ENCODE measurements at places on chromosomes 2 and 18.

DNA sequence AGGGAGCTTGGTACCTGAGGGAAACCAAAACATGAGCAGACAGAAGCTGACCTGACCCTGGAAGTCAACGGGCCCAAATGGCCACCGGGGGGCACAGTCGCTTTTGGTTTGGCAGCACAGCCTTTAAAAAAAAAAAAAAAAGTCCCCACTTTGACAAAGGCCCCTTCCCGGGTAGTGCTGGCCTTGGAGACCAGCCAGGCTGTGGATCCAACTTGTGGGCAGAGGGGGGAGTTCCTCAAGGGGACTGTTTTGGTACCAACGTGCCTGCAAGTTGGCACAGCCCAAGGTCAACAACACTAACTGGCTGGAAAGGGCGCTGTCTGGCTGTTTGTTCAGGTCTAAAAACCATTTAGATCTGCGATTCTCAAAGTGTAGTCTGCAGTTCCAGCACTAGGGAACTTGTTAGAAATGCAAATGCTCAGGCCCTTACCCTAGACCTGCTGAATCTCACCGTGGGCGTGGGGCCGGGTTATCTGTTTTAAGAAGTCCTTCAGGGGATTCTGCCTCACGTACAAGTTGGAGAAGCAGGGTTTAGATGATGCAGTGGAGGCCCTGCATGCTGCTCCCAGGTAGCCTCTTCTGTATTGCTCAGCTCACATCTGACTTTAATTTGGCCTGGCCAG lies 83.0 kb downstream of the LPIN1 start:
- DNase-seq, result peak; percentile 77

DNA sequence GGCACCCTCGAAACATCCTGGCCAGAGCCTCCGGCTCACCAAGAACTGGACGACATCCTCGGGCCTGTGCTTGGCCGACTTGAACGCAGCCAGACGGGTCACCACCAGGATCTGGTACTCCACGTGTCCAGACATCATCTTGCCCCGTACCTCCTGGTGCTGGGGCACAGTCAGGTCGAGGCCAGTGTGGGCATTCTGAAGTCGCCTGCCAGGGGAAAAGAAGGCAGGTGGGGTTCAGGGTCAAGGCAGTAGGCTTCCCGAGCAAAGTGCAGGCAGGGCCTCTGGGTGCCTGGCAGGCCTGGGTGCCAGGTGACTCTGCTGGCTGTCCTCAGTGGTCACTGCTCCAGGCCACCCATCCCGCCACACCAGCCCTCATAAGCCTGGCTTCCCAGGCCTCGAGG lies 5.6 kb downstream of the HS1BP3 start:
- no peak for DNase-seq

DNA sequence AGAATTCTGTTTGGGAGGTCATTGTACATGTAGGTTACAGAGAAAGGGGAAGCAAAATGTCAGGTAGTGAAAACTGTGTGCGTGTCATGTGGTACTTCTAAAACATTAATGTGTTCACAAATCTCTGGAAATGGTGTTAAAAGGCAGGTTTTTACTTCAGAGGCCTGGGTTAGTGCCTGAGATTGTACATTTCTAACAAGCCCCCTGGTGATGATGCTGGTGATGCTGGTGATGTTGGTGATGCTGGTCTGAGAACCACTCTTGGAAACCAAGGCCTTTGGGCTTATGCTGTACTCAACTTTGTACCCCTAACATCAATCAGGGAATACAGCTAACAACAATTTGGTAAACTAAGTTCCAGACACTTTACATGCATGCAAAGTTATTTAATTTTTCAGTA lies 187.1 kb downstream of the SCG2 start:
- no peak for DNase-seq

DNA sequence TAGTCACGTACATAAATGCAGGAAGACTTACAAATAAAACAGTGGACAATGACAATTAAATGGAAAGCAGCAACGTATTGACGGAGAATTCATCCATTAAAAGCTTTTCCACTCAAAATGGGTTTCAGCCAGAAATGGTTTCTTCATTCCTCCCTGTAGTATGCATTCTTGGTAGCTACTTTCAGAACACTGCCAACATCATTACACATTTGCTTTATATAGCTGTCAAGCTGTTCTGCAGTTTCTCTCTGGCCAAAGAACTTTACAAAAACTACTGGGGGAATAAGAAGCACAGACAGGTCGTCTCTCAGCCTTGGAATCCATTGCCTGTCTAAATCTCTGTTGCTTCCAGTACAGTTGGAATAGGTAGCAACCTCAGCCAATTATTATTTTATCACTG lies 84.1 kb upstream of the NCKAP5 start:
- DNase-seq, result no peak

- no peak for DNase-seq
These were observed 155.2 kb downstream of the PXDN start for GRCh38 chr2:1588978-1589621.

GRCh38 chr2:155162494-155162893 lies 464.0 kb downstream of the KCNJ3 start:
- DNase-seq, result no peak

DNA sequence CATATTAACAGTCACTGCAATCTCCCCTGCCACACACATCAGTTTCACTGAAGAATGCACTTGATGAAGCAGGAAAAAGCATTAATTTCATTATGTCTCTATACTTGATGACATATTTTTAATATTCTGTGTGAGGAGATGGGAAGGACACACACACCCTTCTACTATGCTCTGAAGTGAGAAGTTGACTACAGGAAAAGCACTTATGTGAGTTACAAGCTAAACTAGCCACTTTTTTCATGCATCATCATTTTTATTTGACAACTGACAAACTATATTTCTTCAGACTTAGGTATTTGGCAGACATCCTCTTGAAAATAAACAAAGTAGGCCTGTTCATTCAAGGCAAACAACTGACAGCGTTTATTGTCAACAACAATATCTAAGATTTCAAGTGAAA lies 150.4 kb upstream of the ID2 start:
- no peak for DNase-seq

- DNase-seq, result peak; percentile 88
These were observed 99.1 kb downstream of the SH3BP4 start for GRCh38 chr2:235050980-235051351.

DNA sequence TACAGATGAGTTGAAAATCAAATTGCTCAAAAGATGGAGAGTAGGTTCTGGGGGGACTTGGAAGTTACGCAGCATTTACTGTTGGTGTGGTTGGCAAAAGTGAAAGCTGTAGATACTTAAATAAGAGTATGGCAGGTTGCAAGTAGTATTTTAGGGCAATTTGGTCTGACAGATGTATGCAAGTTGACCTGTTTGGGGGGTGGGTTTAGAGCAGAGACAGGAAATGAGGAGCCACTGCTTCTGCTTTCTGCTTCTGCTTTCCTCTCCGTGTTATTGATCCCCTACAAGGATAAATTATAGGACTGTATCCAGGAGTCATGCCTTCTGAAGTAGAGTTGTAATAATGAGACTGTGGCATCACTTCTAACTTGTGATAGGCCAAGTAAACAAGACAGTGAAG lies 71.2 kb downstream of the EPAS1 start:
- peak; percentile 92 for DNase-seq

- no peak for DNase-seq
These were observed 89.8 kb downstream of the PKP4 start for GRCh38 chr2:158546412-158547144.

- peak; percentile 9 for DNase-seq
These were observed 222.1 kb downstream of the MTX2 start for GRCh38 chr2:176491172-176491904.

DNA sequence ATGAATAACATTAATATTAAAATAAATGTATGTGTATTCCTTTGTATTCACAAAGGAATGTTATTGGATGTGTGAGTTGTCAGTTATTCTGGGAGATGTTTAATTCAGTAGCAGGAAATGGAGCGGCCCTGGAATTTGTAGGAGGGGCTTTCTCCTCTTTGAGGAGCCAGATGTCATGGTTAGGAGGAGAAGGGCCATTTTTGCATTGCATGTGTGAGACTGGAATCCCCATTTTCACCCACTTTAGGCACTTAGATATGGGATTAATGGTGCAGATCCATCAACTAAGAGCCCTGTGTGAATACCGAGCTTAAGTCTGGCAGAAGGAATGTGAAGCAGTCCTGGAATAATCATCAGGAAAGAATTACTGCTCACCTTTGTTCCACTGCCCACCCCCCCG lies 439.2 kb downstream of the PARD3B start:
- no peak for DNase-seq

- DNase-seq, result no peak
These were observed 864 bp upstream of the XPO1 start for GRCh38 chr2:61538920-61539520.

DNA sequence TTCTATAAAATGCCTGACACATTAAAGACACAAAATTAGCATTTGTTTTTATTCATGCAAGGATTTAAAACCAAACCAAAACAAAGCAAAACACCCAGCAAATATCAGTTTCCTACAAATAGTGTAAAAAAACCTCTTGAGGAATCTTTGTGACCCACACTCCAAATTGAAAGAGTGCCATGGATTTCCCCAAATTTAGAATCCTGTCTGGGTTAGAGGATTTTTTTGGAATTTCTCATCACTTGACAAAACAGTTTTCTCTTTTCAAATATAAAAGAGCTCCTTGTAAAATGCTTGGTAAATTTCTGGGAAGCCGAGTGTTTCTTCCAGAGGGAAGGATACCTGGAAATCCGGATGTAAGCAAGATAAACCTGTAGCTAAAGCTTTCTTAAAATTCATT lies 1.7 kb upstream of the FN1 start:
- DNase-seq, result no peak

DNA sequence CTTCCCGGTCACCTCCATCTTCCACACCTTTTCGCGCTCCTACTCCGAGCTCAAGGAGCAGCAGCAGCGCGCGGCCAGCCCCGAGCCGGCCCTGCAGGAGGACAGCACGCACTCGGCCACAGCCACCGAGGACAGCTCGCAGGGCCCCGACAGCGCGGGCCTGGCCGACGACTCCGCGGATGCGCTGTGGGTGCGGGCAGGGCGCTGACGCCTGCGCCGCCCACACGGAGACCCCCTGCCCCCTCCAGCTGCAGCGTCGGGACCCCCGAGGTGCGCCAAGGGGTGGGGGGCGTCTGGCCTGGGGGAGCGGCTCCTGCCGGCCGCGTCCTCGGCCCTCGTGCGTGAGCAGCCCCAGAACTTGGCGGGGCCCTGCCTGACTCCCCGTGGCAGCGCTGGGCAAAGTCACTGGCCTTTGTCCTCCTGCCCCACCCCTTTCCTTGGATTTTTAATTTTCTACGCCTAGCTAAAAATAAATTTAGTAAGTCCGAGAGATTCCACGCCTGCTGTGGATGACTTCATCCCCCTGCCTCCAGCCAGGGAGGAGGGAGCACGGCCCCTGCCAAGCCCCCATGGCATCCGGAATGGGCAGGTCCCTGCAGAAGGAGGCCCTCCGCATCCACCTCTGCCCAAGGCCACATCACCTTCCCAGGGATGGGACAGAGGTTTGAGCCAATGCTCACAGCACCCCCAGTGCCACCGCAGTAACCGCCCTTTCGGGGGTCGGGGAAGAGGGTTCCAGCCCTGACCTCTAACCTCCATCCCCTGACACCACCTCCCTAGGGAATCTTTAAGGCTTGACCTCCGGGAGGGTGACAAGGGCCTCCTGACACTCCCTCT lies 51.6 kb downstream of the SLC66A2 start:
- no peak for DNase-seq

DNA sequence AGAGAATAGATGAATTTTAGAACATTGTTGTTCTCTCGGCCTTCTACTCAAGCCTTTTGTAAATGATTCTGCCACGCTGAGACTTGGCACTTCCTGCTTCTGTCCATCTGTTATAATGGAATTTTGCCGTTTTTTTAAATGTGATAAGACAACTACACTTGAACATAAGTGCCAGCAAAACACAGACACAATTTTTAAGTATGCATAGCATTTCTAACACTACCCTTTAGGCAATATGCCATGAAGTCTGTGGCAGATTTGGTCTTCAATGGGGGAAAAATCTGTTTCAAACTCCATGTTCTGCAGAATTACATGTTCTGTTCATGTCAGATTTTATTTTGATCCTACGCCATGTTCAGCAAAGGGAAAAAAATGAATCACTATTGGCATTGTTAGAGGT lies 1170.7 kb upstream of the SLC39A10 start:
- DNase-seq, result no peak

- DNase-seq, result peak; percentile 77
These were observed 126.7 kb downstream of the BCL2 start for GRCh38 chr18:63192885-63193349.

- DNase-seq, result peak; percentile 70
These were observed at the start of gene TGIF1 for GRCh38 chr18:3450012-3450798. Gene TGIF1, plus strand, starts transcription at chr18:3450172. Its CDS starts 318 bp downstream, at chr18:3450490.

DNA sequence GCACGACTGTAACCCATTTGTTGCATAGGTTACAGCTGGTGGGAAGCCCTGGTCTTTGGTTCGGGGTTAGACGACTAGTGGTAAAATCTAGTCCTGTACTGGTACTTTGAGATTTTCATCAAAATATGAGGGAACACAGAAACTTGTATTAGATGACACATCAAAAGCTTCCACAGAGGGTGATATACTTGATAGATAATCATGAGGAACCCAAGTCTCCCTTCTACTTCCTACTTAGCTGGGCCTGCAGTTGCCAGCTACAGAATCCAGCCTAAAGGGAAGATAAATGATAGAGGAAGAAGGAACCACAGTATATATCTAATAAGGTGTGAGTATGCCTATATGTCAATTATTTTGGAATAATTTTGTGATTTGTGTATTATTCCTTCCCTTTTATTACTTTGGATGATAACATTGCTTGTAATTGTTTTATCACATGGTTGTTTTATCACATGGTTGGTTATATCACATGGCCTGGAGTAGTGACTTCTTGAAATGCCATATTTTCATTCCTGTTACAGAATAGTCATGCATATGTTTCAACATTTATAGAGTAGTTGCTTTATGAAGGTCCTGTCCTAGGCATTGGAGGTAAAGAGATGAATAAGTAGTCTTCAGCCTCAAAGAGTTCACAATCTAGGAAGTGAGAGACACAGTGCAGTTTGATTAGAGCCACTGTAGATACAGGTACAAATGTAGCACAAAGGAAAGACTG lies 2.9 kb downstream of the AGPS start:
- DNase-seq, result peak; percentile 35

- DNase-seq, result no peak
These were observed 178.9 kb upstream of the FANCL start for GRCh38 chr2:58419983-58420382.

GRCh38 chr2:216596236-216596979 lies 36.8 kb upstream of the IGFBP2 start:
- DNase-seq, result peak; percentile 44

- peak; percentile 17 for DNase-seq
These were observed at the start of gene FAM110C for GRCh38 chr2:46471-47345. Gene FAM110C, minus strand, starts transcription at chr2:46505. Its CDS starts 120 bp downstream, at chr2:46385.

DNA sequence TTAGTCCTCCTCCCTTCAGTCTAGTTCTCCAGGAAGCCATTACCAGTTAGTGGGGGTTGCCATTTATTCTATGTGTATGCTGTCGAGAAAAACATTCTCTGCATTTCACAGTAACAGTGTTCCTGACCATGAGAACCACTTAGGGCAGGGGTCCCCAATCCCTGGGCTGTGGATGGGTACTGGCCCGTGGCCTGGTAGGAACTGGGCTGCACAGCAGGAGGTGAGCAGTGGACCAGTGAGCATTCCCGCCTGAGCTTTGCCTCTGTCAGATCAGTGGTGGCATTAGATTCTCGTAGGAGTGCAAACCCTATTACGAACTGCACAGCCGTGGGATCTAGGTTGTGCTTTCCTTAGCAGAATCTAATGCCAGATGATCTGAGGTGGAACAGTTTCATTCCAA lies 15.8 kb downstream of the ITGA4 start:
- DNase-seq, result no peak

- no peak for DNase-seq
These were observed 53.3 kb downstream of the RNF144A start for GRCh38 chr2:6970551-6970950.

All from KBM-7 (cell line).